ENCODE measurements at places on chromosomes 7 and 10.

DNA sequence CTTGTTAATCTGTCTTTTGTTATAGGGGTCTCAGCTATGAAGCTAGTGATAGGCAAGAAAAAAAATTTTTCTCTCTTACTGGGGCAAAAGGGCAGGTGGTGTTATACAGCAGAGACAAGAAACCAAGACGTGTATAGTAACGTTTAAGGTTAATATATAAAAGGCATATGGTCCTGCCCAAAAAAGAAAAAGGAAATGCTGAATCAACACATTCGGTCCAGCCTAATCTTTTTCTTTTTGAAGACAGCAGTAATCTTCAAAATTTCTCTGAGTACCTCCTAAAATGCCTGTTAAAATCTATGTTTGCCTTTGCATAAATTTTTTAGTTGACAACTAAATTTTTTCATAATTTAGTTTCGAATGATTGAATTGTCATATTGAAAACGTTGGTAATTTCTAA, 54.5 kb downstream of the P4HA1 start:
- DNase-seq: no peak

DNA sequence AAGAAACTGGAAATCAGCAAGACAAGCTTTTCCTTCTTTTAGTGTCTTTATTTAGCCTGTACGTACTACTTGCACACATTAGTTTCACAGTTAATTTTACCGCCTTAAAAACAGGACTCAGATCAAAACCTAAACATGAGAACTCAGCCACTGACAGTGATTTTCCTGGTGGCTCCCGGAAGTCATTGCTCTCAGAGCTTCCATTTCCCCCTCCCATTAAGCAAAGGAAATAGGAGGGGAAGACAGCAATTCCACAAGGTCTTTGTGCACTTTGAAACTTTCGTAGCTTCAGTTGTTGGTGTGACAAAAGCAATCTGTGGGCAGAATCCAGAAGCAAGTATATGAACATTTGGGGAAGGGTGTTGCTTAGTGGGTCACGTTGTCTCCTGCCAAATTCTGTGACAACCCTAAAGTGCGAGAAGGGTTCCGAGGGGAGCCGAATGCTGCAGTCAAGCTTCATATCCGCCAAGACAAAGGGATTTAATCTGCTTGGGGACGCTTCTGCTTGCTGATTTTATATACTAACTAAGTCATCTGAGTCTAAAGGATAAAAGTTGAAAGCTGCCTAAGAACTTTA, 30.4 kb downstream of the FAM53B start:
- DNase-seq: no peak

DNA sequence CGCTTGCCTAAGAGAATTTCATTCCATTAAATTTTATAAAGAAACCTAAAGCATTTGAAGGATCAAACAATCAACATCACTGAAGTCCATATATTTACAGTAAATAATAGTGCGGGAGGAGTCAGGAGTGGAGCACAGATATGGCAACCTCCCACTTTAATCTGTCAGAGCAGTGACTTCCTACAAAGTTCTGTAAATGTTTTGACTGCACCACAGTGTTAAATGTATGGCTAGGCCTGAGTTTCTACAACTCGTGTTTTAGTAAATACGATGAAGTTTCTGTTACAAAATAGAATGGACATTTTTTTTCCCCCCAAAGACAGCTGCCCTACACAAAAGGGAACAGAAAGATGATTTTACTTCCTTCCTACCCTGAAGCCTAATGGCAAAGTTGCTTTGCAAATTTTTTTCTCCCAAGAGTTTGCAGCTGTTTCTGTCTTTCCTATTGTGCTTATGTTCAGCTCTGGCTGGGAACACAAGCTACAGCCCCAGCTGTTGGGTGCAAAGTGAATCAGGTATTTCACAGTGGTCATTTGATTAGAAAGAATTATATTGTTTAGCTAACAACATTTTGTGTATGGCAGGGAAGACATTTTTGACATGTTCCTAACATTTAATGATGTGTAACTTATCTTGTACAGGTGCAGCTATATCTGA, 62.1 kb downstream of the MET start:
- DNase-seq: no peak

DNA sequence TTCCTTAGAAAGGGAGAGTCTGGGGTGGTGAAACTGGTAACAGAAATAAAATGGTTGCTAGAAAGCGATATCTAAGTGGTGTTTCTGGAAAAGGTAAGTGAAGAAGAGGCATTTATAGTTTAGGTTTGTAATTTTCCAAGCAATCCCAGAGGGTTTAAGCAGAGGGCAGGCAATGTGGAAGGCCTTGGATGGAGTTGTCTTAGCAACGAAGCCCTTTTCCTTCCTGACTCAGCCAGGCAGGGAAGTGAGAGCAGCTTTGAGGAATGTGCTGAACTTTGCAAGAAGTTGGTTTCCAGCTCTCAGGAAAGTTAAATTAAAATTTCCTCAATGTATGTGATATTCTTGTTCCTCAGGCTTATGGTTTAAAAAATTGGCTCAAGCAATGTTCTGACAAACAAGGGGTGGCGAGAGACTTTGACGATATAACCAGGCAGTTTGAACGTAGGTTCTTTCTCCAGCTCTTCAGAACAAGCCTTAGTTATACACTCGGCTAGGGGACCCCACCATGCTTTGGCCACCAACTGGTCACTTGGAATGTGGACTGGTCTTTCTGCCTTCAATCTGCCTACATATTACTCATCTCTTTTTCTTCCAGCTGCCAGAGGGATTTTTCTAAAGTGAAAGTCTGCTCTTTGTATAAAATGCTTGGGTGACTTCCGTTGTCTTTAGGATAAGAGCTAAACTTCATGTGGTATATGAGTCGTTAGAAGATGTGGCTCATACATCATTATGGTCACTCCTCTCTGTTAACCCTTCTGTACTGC, 66.9 kb upstream of the SLC25A13 start:
- no peak for DNase-seq

- DNase-seq: no peak
Measured at GRCh38 chr10:95864906-95865813, 42.6 kb upstream of the CC2D2B start.

DNA sequence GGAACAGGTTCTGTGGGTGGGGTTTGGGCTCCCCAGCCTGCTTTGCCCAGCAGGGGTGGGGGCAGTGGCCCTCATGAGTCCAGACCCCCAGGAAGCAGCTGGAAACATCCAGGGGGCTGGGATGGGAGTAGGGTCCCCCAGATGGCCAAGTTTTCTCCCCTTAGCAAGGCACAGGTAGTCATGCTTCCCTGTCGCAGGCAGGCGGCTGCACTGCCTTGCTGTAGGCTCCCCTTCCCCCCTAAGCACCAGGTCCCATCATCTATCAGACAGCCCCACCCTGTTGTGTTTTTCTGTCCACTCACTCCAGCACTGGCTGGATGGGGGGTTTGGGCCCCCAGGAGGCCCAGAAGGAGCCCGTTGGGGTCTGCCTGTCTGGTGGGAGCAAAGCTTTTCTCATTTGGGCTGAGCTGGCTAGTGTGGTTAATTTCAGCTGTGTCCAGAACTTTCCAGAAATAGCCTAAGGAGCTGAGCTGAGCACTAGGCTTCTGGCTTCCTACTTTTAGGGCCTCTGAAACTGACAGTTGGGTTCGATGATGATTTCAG, 7.9 kb downstream of the BRI3 start:
- no peak for DNase-seq

DNA sequence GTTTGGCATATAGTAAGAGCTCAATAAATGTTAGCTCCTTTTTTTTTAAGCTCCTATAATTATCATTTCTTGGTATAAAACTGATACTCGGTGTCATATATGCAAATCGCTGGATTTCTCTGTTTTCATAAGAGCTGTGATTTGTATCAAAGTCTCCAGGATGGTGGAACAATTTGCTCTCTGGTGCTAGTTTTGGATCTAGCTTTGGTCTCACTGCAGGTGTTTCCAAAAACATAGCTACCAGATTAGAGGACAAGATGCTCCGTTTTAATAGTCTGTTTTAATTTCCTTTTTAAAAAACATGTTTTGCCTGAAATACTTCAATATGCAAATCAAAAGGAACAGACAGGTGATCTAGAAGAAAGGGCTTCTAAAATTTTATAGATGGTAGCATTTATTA, 25.3 kb downstream of the ADAM22 start:
- DNase-seq: no peak

DNA sequence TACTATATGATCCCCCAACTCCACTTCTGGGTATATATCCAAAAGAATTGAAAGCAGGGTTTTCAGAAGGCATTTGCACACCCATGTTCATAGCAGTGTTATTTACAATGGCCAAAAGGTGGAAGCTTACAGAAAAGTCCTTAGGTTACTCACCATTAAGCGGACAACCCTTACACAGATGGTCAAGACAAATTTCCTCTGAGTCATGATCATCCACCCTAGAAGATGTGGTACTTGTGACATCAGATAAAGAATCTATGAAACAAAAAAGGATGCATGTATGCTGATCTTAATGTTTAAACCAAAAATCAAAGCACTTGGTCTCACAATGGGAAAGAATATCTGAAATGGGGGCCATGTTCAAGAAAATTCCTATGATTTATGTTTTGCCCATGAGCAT, 31.1 kb downstream of the ZC3HAV1 start:
- no peak for DNase-seq

- DNase-seq: no peak
Measured at GRCh38 chr10:89003344-89003743, 12.7 kb downstream of the FAS start.

DNA sequence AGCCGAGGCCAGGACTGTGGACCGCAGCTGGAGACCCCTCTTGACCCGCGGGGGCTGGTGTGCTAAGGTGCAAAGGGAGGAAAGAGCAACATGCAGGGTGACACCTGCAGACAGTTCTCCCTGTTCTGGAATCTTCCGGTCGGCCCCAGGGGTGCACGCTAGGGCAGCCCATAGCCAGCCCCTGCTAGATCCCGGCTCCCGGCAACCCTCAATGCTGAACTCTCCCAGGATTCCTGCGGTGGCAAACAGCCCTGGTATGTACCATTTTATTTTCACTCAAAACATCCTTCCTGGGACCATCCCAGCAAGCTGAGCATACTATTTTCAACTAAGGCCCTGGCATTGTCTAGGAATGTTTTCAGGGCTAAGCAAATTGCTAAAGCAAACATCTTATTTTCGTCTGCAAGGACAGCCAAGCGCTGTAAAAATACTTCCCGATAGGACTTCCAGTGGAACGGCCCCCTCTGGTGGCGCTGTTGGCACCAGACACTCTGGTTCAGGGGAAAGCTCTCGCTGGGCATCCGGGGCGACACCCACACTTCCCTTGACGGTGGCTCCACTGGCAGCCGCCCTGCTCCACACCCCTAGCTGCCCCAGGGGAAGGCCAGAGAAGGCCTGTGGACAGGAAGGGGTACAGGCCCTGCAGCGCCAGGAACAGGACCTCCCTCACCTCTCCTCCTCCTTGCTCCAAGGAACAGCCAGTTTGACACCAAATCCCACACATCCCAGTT, 99.4 kb downstream of the CTBP2 start:
- no peak for DNase-seq

DNA sequence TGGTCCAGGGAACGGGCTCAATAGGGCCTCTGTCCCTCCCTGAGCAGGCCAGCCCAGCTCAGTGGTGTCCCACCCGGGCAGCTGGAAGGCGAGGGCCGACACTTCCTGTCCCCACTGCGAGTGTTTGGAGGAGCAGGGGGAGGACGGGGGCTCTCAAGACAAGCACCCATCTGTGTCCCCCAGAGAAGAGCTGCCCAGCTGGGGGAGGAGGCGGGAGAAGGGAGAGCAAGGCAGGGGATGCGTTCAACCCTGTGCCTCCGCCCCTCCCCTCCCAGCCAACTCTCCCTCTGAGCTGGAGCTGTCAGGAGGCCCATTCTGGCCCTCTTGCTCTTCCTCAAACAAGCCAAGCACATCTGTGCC, 35.7 kb downstream of the ZCCHC24 start:
- DNase-seq: no peak

- DNase-seq: no peak
Measured at GRCh38 chr10:43111101-43111500, 27.1 kb upstream of the CSGALNACT2 start.

- DNase-seq: no peak
Measured at GRCh38 chr7:85469446-85470010, 282.7 kb upstream of the SEMA3D start.

DNA sequence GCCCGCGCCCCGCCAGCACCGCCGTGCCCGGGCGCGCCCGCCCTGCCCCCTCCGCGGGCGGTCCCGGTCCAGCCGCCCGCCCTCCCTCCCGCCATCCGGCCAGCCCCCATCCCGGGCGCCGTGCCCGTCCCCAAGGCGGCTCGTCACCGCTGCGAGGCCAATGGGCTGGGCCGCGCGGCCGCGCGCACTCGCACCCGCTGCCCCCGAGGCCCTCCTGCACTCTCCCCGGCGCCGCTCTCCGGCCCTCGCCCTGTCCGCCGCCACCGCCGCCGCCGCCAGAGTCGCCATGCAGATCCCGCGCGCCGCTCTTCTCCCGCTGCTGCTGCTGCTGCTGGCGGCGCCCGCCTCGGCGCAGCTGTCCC, at the start of gene HTRA1:
Gene HTRA1 (plus strand): TSS at position 187 of the 362 bp plus-strand sequence. CDS start 100 bp downstream, at position 287.
- DNase-seq: no peak

DNA sequence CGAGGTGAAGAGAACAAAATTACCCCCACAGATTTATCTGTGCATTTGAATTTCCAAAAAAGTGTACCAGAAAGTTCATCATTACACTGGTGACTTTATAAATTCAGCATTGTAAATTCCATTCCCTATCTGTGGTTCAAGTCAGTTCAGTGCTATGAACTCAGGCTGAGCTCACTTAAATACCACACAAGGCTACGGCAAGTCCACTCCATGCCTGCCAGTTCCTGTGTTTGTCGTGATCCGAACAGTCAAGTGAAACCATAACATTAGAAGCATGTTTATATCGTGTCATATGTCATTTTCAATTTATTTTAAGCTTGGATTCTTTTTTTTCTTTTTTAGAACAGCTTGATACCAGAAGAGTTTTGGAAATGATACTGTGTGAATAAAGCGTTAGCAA, 14.8 kb downstream of the MBL2 start:
- no peak for DNase-seq

DNA sequence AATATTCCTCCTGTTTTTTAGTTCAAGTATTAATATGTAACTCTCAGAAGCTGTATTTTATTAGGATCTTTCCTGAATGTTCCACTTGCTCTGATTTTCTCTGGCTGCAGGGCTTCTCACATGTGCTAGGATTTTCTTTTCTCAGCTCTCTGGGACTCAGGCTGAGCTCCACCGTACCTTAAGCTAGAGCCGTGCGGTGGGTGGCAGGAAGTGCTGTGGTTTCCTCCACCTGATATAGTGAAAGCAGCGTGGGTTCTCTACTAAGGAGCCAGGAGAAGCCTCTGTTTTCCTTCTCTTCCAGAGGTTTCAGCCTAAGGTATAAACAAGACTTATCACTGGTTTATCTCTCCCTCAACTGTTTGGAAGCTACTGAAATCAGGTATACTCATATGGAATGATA, 433.6 kb downstream of the NRG3 start:
- no peak for DNase-seq

GRCh38 chr7:141433698-141434097, 117.5 kb upstream of the AGK start:
- no peak for DNase-seq

DNA sequence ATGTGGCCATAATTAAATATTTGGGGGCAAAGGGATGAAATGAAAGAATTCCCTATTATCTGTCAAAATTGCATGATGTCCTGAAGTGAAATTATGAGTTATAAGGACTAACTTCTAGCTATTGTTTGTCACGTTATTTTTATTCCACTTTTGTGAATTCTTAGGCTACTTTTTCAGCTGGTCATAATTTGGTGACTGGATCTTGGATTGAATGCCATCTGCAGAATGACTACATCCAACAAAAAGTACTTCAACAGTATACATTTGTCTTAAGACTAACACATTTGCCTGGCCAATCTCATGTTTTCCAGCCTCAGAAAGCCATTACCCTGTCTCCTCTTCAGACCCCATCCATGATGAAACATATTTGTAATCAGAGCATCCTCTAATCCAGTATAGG, 48.1 kb upstream of the WNT16 start:
- no peak for DNase-seq
